ENCODE measurements at places on chromosomes 11 and 22.

DNA sequence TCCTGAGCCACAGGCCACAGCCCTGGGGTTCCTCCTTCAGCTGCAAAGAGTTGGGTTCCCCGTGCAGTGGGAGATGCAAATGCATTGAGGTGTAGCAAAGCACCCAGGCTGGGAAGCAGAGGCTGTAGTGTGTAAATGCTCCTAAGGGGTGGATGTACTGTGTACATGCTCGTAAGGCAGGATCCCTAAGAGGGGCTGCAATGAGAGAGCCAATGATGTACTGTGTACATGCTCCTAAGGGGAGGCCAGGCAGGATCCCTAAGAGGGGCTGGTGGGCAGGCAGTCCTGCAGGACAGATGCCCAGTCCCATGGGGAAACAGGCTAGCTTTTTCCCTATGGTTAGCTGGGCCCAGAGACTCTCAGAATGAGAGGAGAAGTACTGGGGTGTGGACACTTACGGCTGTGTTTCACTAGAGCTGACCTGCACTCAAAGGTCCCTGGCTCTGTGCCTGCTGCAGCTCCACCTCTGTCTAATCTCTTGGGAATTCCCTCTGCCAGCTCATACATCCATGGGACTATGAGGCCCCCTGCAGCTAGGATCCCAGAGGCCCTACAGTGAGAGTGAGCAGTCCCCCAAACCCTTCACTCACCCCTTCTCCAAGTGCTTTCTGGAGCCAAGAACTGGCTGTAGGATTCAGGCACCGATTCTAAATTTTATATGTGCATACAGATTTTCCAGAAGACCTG, 261.9 kb upstream of the LUZP2 start:
- DNase-seq: no peak

DNA sequence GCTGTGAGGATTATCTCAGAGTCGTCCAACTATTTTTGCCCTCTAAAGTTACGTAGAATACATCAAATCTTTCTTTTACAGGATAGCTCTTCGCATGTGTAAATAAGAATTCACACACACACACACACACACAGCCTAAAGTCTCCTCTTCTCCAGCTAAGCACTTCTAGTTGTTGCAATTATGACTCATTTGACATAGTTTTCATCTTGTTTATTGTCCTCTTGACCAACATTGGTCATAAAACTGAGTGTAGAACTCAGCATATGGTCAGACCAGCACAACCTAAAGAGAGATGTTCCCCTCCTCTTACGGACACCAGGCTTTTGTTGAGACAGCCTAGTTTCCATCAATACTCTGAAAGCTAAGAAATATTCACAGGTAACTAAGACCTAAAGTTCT, 234.2 kb downstream of the BLID start:
- DNase-seq: no peak

GRCh38 chr11:125101596-125101995, 9.8 kb downstream of the TMEM218 start:
- no peak for DNase-seq

DNA sequence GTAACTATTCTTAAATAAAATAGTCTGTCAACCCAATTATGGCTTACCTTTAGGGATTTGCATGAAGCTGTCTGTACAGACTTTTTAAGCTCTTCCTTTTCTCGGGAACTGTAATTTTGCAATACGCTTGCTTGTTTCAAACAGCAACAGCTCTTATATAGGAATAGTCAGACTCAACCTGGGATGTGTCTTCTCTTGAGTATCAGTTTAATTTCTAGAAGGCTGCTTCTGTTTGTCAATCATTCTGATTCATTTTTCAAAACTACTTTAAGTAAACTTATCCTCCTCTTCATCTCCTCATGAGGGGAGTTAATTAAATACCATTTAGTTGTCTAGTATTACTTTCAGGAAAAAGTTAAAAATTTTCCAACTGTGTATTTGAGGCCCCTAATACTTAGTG, at the start of gene OR10AG1:
Gene OR10AG1, minus strand, starts transcription at position 101 of the 400 bp plus-strand sequence. Its CDS starts 38 bp downstream, at position 63.
- DNase-seq: no peak

DNA sequence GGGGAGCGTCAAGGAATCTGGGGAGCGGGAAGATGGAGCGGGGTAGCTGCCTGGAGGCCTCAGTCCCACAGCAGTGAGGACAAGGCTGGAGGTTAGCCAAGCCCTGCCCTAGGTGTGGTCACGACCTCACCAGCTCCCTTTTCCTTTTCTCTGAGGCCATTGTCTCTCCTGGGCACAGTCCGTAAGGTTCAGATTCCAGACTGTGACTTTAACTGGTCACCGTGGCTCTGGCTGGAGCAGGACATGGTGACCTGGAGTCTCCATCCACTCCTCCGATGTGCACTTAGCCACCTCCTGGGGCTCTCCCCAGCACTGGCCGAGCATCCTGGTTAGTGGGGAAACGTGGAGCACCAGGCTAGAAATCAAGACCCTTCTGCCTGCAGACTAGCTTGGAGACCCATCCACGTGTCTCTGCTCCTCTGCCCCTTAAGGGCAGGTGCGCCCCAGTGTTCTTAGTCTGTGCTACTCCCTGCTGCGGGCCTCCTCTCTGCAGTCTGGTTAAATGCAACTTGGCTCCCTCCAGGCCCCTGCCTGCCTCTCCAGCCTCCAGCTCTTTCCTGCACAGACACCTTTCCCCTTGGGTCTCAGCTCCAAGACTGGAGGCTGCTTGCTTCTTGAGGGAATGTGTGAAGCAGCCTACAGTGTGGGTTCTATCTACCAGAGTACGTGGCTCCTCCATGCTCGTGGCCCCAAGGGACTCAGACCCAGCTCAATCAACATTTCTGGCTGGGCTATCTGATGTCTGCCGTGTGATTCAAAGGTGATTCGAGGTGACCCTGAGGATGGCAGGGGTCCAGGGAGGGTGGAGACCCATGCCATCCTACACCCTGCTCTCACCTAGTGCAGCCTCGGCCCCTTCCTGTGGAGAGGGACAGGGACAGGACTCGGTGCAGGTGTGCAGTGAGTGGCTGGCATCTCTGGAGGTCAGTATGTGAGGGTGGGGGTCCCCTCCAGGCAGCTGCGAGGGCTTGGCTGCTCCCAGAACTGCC, 5.2 kb downstream of the SLC25A1 start:
- DNase-seq: no peak

GRCh38 chr11:119545978-119546915, 123.3 kb upstream of the THY1 start:
- DNase-seq: peak; percentile 30

All from H7 (cell line).